ENCODE measurements at places on chromosomes 12 and 14.

DNA sequence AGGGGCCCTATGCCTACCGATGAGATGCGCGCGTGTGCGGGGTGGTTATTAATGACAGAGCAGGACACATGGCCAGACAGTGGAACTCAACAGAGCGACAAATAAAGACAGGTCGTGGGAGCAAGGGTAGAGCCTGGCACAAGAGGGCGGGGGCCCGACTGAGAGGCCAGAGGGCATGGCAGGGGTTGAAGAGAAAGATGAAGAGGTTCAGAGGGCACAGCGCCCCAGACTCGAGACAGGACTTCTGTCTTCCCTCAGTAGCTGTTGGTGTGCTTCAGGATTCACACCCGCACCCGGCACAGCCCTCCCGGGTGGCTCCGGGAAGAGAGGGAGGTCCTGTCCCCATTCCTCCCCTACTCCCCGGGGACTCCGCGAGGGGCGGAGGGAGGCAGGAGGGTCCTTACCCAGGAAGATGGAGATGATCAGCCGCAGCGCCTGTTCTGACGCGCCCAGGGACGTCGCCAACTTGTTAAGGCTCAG, 366 bp downstream of the LPCAT3 start:
- DNase-seq, result peak; percentile 13

DNA sequence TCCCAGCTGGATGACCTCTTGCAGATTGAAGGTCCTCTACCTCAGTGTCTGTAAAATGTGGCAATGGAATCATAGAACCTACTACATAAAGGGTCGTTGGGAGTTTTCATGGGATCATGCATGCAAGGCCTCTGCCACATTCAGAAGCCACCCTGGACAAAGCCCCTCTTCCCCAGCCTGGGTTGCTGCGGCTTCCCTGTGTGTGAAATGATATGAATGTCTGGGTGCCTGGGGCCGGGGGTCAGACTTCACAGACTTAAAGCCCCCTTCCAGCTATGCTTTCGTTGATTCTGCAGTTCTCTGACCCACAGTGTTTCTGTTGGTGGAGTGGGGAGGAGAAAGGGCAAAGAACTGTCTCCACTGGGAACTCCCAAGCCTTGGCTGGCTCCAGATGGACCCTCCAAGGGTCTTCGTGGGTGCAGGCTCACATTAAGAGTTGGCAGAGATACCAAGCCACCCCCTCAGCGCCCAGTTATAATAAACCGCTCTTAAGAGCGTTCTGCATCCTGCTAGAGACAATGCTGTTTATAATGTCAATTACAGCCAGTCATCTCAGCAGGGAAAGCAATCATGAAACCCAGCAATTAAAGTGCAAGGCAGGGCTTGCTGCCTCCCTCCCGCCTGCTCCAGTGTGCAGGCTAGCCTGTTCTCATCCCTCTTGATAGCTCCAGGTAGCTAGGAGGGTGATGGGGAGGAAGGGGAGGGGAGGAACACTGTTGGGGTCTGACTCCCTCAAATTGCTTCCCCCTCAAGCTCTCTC, 210.9 kb upstream of the FKBP4 start:
- DNase-seq, result no peak

DNA sequence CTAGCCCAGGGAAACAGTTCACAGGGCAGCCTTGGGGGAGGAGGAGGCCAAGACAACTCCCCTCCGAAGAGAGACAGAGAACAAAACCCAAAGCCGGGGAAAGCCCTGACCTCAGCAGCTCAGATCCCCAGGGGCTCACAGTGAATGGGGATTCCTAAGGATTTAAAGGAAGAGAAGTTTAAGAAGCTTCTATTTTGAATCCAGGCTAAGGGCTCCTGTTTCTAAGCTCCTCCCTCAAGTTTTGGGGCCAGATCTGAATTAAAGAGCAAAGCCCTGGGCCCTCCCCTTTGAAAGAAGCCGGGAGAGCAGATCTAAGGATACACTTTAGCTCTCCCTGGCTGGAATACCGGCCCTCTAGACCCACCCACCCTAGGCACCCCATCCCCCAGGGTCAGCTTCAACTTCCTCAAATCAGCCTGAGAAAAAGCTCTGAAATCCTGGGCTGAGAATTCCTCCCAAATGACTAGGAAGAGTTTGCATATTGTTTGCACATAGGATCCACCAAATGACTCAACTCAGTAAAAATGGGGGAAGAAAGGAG, 3.9 kb downstream of the KDM2B start:
- no peak for DNase-seq

- no peak for DNase-seq
These were observed 208.6 kb downstream of the RASSF9 start for GRCh38 chr12:85627584-85627983.

- no peak for DNase-seq
These were observed 203.8 kb upstream of the RGS6 start for GRCh38 chr14:71728386-71728785.

- no peak for DNase-seq
These were observed 50.4 kb downstream of the TBX5 start for GRCh38 chr12:114355389-114356088.

DNA sequence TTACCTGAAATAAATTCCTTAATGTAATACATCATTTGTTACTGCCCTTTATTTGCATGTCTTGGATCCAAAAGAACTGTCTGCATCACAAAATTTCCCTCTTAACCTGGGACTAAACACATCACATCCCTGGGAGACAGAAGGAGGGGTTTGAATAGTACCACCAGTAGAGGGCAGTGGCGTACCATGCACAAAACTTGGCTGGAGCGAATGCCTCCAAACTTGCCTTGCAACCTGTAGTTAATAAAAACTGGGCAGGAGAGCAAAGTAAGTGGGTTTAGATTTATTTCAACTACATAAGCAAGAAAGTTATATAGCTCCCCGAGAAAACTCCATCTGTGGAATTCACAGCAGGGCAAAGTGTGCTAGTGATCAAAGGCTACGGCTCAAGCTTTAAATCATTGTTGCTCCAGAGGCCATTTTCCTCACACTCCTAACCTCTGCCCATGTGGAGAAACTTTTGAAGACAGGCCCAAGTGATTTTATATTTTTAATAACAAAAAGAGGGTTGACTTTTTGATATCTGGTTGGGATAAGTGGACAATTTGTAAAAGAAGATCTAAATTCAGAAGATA, 1176.7 kb upstream of the SEL1L start:
- no peak for DNase-seq

DNA sequence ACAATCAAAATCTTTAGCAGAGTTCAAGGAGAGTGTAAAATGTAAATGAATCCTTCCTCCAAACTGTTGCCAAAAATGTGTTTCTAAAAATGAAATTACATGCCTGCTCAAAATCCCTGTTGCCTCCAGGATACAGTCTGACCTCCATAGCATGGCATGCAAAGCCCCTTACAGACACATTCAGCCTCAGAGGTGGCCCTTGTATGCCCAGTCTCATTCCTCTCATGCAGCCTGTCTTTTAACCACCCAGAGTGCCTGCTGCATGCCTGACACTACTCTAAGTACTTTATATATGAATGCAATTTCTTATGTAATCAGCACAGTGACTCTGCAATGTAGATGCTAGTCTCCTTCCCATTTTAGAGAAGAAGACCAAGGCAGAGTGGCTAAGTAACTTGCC, 24.4 kb upstream of the PTPRQ start:
- DNase-seq, result no peak

DNA sequence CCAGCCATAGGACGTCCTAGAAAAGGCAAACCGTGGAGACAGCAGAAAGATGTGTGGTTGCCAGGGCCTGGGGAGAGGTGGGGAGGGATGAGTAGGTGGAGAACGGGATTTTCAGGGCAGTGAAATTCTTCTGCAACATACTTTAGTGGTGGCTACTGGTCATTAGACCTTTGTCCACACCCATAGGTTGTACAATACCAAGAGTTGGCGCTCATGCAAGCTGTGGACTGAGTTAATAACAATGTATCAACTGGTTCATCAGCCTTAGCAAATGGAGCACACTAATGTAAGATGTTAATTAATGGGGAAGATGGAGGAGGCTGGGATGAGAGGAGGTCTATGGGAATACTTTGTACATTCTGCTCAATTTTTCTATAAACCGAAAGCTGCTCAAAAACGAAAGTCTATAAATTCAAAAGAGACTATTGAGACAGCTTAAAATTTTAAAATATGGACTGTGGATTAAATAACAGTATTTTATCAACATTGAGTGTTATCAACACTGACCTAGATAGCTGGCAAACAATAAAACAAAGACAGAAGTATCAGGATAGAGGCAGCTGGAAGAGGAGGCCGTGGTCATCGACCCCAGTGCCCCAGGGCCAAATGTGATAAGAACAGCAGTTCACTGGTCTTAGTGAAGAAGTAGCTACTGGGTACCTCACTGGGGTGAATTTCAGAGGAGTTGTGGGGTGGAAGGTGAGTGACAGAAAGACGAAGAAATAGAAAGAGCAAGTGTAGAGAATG, 90.9 kb downstream of the SYNE3 start:
- no peak for DNase-seq

DNA sequence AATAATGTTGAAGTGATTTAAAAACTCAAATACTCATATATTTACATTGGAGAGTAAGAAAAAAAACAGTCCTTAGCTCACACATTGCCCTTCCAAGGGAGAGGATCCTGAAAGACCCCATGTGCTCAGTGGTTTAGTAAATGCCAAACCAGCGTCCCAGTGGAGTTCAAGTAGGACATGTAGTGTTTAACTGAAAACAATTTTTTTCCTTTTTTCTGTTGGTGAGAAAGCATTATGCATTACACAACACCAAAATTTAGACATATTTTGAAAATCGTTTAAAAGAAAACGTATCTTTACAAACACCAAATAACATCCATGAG, 33.6 kb downstream of the UBR7 start:
- no peak for DNase-seq

GRCh38 chr14:101463566-101464171, 97.6 kb upstream of the DIO3 start:
- no peak for DNase-seq

GRCh38 chr14:100556936-100557505, 30.2 kb downstream of the BEGAIN start:
- DNase-seq, result no peak

DNA sequence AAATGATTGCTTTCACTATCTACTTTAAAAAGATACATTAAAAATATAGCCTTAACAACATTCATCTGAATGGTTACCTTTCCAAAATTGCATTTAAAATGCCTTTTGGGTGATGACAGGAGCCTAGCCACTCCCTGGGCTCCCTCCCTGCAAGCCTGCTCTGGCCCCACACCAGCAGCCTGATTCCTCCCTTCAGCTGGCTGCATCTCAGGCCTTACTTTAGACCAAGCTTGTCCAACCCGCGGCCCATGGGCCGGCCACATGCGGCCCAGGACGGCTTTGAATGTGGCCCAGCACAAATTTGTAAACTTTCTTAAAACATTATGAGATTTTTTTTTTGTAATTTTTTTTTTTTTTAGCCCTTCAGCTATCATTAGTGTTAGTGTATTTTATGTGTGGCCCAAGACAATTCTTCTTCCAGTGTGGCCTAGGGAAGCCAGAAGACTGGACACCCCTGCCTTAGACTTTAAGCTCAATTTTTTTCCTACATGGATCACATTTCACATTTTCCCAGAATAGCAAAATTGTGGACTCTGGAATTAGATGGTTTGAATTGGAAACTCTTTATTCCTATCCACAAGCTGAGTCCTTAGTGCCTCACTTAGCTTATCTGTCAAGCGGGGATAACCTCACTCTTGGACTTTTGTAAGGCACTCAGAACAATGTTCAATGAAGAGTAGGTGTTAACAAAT, 124.4 kb downstream of the MYRFL start:
- DNase-seq, result no peak

GRCh38 chr12:26443309-26443708, 247.9 kb downstream of the SSPN start:
- DNase-seq, result no peak

GRCh38 chr14:75050852-75051555, at the start of gene MLH3:
MLH3 (minus strand) TSS chr14:75051467; CDS start chr14:75049655, 1,812 bp downstream.
- DNase-seq, result peak; percentile 67

DNA sequence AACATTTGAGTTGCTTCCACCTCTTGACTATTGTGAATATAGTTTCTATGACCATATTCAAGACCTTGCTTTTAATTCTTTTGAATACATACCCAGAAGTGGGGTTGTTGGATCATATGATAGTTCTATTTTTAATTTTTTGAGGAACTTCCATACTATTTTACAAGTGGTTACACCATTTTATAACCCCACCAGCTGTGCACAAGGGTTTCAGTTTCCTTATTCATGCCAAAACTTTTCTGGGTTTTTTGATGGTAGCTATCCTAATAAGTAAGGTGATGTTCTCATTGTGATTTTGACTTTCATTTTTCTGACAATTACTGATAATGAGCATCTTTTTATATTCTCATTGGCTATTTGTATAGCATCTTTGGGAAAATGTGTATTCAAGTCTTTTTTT, 109.4 kb upstream of the GARIN2 start:
- no peak for DNase-seq

DNA sequence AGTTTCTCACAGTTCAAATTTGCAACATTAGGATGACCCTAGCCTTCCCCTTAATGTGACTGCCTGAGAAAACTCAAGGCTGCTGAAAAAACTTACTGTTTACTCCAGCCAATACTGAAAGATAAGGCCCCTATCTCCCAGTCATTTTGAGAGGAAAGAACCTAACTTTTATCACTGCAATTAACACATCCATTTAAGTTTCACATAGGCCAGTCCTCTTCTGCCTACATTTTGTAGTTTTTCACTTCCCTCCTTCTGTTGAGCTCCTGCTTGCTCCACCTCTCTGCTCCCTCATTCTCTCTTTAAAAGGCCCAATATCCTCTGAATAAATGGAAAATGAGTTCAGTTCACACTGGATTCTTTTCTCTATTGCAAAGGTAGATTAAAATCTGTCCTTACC, 1996.2 kb upstream of the FLRT2 start:
- no peak for DNase-seq

DNA sequence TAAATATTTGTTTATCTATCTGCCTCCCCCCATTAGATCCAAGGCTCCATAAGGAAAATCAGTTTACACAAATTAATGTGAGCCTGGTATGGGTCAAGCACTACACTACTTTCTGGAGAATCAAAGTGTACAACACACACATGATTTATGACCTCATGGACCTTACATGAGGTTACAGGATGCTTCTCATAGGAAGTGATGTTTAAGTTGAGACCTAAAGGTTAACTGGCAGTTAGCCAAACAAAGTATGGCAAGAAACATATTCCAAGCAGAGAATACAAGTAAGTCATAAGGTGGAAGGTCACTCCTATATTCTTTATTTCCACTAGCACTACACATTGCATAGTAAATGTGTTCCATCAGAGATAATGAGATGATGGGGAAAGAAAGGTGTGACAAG, 39.2 kb downstream of the OSBPL8 start:
- no peak for DNase-seq

DNA sequence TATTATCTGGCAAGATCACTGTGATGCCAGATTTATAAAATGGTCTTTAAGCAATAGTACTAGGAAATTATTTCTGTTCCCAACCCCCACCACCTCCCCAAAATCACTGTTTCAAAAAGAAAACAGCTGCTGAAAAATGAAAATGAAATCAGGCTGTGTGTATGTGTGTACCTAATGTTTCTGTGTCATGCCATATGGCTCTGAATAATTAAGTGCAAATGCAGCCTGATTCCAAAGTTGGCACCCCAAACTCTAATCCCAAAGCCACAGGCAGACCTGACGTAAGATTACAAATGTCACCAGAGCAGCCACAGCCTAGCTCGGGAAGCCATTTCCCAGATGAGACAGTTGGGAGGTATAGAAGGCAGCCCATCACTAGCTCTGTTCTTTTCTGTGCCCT, 175.5 kb downstream of the MED13L start:
- DNase-seq, result no peak

Measured in activated CD4-positive, alpha-beta T cell treated with anti-CD3 and anti-CD28 coated beads, Interleukin-2, amount 50 U/mL, for 4 hours (primary cell).